NCI-H524 (cell line): ENCODE measurements at places on chromosomes 5 and 9.

- DNase-seq, result peak; percentile 93
Observed at GRCh38 chr9:114272739-114273431, 50.0 kb upstream of the ORM1 start.

DNA sequence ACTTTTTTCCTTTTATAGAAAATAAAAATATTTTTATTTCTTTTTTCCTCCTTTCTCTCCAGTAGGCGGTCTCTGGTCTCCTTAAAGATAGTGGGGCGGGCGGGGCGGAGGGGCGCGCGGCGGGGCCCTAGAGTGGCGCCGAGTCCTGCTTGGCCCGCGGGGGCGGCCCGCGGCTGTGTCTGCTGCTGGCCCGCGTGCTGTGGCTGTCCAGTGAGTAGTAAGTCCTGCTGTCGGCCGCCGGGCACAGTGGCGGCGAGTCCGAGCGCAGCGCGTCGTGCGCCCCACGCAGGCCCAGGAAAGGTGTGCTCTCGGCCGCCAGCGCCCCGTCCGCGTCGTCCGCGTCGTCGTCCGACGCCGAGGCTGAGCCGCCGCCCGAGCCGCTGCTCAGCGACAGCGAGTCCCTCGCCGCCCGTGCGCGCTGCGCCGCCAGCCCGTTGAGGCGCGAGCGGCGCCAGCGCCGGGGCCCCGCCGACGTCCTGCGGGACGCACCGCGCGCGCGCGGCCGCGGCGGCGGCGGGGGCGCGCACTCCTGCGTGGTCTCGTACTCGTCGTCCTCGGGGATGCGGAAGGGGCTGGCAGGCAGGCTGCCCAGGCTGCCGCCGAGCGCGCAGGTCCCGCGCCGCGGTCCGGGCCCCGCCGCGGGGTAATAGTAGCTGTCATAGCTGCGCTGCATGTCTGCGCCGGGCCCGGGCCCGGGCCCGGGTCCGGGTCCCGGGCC is 52.3 kb downstream of the PSD2 start:
- DNase-seq, result peak; percentile 64

- no peak for DNase-seq
Observed at GRCh38 chr5:143011585-143011984, 241.4 kb downstream of the ARHGAP26 start.

DNA sequence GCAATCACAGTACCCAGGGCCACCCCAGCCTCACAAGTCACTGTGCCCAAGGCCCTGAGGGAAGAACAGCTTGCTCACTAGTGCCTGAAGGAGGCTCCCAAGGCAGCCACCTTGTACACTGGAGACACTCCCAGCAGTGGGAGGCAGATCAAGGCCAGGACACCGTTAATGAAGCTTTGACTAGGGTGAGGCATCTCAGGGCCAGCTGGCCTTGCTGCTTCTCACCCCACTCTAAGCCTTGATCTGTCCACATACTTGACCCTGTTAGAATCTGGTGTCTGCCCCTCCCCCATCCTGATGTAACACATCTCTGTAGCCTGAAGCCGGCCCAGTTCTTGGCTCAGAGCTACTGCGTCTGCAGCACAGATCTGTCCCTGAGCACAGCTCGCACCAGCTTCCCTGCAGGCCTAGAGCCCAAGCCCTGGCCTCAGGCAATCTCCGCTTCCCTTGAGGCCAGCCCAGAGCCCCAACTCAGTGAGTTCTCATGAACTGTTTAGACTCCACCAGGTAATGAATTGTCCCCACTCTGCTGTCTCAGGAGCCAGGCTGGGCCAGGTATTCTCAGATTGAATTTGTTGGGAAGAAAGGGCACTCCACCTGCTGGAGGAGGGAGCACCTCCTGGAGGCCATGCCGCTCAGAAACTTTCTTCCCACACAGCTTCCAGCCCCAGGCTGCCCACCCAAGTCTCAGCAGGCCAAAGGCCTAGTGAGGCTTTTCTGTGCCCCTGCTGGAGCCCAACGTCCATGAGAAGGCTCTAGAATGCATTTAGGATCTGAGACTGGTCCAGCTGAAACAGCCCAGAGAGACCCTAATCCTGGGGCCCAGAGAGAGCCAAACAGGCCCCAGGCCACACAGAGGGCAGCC is 13.4 kb upstream of the JADE2 start:
- peak; percentile 27 for DNase-seq

- DNase-seq, result no peak
Observed at GRCh38 chr5:154590093-154590724, 112.2 kb upstream of the HAND1 start.

- no peak for DNase-seq
Observed at GRCh38 chr9:15543047-15543813, 9.6 kb upstream of the CCDC171 start.

DNA sequence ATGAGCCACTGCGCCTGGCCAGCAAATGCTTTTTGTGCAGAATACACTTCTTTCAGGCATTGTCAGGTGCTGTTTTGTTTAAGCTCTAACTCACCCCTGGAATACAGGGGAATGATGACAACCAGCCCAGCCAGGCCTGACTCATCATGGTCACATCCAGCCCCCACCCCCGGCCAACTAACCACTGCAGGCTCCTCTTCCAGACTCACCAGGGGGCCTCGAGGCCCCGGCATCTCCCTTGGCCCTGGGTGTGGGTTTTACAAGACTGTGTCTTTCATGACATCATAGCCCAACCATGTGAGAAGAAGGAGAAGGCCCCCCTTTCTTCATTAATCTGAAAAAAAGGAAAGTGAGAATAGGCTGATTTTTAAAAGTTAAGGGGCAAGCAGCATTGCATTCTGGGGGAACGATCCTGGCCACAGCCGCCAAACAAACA is 35.5 kb downstream of the OLFML2A start:
- DNase-seq, result no peak

GRCh38 chr9:72476617-72477437 is 44.6 kb upstream of the TMC1 start:
- DNase-seq, result no peak

GRCh38 chr5:114419959-114420358 is 58.1 kb downstream of the KCNN2 start:
- DNase-seq, result no peak

GRCh38 chr5:35023391-35024178 is 24.2 kb downstream of the AGXT2 start:
- DNase-seq, result no peak

DNA sequence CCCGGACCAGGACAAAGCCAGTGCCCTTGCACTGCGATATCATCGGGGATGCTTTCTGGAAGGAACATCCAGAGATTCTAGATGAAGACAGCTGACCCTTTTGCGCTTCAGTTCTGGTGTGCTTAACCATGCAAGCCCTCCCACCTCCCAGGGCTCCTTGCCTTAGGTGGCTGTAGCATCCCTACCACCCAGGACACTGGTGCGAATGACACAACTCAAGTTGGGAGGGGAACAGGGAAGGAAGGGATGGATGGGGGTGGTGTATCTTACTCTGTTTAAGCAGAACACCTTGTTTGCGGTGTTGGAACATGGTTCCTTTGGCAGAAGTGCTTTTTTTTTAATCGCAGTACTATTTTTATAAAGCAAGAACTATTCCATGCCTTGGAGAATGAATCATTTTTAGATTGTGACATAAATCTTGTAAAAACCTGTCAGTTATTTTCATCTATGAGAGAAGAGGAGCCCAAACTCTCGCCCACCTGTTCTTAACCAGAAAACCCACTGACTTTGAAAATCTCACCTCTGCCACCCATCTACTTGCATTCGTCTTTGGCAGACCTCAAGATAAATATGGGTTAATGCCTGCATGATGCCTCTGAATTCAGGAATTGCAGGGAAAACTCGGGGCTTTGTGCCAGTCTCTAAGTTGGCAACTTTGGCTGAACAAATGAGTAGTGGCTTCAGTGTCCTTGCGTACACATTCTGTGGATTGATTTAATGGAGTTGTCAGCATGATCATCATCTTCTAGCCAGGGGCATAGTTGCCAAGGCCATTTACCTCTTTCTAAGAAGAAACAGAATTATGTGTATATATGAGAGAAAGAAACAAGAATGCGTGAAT is 3.9 kb upstream of the LSM11 start:
- DNase-seq, result no peak

DNA sequence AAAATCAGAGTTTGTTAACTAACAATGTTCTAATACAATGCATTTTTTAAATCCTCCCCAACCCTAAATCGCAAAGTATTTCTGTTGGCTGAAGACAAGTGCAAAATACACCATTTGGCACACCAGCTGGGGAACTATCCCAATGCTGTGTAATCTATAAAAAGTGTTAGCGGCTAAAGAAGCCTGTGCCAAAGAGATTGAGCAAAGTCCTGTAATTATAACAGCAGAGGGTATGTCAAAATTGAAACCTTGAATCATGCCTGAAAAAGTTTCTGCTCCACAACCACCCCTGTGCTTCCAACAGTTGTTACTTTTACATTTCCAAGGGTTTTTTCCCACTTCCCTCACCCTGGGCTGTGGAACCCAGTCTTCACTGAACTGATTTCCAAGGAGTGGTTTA is 83.1 kb upstream of the PLPP6 start:
- DNase-seq, result peak; percentile 50

DNA sequence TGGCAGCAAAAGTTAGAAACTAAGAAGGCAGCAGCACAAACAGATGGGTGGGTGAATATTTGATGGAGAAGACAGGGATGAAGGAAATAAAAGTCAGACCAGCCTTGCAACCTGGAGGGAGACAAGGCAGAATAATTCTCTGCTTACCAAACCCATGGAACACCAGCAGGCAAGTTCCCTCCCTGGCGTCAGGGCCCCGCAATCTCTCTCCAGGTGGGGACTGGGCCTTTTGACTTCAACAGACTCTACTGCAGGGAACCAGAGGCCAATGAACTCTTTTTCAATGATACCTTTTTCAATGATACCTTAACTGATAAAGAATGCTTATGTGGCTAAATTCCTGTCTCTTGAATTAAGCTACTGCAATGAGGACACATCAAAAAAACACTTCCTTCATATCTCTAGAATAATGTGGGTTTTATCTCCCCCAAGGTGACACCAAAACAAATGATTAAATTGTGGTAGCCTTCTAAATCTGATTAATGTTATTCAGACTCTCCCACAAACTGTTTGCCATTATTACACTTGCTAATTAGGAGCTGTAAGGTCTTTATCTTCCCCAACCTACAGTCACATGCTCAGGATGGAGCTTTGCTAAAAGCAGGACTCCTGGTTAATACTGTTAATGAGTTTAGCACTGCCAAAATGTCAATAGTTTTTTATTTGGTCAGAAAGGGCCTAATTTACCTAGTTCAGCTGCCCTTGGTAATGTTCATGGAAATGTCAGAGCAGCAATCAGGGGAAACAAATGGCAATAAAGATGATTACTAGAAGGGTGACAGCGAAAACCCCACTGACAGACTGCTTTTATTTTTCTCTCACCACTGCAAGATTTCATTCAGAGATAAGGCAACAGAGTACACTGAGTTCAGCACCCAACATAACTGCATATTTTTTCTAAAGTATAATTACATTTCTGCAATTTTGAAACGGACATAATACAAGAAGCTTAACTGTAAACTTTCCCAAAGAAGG is 165.5 kb downstream of the TSSK1B start:
- DNase-seq, result no peak

DNA sequence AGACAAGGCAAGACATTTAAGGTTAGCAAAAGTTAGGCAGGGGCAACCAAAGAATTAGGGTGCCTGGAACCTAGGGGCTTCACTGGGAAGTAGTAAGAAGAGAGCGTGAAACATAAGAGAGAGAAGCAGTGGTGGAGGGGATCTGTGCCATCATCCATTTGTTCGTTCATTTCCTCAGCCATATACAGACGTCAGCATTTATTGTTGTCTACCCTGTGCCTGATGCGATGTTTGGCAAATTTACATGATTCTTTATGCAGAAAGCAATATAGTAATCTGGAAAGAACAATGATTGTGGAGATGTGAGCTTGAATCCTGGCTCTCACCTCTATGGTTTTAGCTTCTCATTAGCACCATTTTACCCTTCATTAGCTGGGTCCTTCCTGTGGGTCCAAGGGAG is 477.5 kb upstream of the MPDZ start:
- DNase-seq, result no peak

- DNase-seq, result no peak
Observed at GRCh38 chr5:15983392-15983791, 196.2 kb downstream of the MARCHF11 start.

DNA sequence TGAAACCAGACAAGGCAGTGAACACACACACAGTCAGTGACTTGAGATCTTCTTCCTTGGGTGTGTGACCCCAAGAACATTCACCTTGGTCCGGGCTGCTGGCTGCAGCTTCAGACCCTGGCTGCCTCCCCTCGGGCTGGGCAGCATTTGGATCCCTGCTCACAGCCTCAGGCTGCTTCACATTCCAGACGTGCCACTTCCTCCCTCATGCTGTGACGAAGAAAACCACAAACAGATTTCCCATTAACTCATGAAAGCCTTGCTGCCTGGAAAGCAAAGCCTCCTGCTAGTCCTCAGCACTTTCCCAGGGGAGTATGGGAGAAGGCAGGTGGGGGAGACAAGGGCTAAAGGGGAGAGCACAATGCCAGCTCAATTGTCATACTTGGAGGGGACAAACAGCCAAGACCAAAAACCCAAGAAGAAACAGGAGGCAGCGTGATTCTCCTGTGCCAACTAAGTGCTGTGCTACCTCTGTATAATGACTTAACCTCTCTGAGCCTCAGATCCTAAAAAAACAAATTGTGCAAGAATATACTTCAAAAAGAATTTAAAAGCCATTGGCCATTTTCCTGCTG is 594.6 kb upstream of the BRINP1 start:
- DNase-seq, result no peak

DNA sequence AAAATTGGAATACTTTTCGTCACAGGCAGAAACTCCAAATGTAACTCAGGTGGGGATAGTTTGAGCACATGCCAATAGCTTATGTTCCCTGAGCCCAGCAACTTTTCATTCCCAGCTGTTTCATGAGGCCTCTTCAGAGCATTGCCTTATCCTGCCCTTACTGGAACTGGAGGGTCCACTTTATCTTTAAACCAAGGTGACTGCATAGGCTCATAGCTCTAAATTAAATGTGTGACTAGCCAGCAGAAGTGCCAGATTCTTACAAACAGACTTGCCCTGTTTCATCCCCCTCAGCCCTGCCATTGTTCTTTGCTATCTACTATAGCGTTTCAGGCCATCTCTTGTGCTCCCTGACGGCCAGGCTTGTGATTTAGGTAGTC is 8.1 kb upstream of the LCP2 start:
- DNase-seq, result no peak

DNA sequence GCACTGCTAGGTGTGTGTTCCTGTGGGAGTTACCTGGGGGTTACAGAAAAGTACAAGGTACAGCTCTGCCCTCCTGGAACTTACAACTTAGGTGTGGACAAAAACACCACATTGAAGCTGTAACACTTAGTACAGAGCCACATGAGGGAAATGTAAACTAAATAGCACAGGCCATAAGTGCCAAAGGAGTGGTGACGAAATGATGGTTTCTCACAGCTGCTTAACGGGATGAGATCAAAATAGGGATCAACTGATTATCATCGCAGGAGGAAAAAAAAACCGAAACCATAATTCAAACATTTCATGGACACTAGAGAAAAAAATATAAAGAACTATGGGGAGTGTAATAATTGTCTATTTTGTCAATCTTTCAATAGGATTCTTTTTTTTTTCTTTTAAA is 5.9 kb downstream of the LIX1 start:
- no peak for DNase-seq

DNA sequence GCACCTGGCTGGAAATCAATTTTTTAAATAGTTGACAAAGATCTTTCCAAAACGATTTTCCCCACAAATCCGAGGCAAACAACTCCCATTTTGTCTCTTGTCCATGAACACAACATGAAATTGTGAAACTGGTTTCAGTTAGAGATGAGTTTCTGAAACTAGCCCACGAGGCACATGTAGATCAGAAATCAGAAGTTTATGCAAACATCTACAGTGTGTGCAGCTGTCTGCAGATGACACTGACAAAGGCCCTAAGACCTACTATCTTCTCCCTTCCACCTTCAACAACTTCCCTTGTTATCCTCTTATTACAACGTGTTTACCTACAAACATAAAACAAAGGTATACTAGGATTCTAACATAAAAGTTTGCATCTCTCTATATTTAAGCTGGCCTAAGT is 183.3 kb downstream of the DIRAS2 start:
- no peak for DNase-seq
